ENCODE measurements at places on chromosomes 1 and 21.

GRCh38 chr1:17581389-17582123 is 42.1 kb downstream of the ARHGEF10L start:
- no peak for DNase-seq

DNA sequence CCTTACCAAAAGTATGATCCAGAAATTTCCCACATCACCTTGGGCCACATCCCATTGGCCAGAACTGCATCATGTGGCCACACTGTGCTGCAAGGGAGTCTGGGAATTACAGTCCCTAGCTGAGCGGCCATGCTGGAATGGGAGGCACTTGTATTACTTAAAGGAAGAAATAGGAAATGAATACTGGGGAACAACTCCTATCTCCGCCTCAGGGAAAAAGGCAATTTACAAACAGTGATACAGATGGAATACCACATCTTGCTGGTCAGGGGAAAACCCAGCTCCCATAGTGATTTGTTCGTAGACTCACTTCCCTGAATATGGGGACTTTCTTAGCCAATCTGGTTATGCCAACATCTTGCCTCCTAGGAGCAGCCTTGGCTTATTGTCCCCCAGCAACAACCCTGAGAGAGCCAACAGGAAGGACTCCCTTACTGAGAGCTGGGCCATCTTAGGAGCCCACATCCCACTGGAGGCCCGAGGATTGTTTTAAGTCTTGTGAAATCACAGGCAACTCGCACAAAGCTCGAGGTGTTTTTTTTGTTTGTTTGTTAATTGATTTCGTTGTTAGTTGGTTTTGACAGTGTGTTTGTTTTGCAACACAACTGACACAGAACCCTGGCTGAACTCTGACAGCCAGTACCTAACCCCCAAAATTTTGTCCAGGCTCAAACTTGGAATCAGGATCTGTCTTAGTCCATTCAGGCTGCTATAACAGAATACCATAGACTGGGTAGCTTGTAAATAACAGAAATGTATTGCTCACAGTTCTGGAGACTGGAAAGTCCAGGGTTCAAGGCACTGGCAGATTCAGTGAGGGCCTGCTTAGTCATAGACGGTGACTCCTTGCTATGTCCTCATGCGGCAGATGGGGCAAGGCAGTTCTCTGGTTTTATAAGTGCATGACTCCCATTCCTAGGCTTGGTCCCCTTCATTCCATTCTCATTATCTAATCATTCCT is 14.9 kb downstream of the CDA start:
- DNase-seq = peak; percentile 60

DNA sequence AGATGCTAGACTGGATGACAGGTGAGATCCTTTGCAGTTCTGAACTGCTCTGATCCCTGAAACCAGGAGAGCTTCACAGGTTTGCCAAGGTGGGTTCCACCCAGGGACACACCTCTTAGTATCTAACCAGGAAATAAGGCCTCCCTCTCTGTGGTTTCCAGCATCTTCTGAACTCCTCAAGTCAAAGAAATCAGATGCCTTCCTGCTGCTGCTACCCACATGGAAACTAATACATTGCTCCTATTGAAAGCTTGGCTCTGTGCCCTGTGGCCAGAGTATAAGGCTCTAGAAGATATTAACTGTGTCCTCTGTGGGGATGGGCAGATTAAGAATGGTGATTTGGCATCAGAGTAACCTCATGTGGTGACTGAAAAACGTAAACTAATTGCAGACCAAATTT is 75.0 kb upstream of the MRPS6 start:
- DNase-seq = no peak

DNA sequence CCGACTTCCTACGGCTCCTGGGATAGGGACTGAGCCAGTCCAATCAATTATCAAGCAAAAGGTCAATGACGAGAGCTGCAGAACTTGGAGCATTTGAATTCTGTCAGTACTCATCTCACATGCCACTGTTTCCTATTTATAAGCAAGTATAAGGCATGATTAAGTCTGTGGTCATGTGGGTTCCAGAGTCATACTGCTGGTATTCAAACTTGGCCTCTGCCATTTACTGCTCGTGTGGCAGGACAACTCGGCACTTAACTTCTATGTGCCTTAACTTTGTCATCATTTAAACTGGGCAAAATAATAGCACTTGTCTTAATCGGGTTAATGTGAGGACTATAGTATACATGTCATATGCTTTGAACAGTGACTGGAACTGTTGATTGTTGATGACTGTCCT is 44.9 kb upstream of the TNFSF18 start:
- DNase-seq = peak; percentile 46

DNA sequence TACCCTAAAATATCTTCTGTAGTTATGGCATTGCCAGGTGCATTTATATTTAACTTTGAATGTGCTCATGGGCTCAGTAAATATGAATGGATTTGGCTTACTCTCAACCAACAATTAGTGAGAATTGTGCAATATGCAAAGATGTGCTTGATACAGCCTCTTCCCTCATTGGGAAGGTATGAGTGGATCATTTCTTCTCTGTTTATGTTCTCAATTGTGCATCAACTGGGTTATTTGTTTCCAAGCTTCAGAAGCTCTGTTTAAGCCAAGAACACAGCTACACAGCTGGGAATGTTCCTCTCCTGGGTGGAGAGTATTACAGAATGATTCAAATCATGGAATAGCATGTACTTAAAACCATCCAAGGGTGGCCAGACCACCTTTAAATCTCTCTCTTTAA is 17.6 kb upstream of the MAP1LC3C start:
- DNase-seq = no peak

GRCh38 chr1:115706587-115707425 is 61.7 kb downstream of the CASQ2 start:
- DNase-seq = peak; percentile 16

DNA sequence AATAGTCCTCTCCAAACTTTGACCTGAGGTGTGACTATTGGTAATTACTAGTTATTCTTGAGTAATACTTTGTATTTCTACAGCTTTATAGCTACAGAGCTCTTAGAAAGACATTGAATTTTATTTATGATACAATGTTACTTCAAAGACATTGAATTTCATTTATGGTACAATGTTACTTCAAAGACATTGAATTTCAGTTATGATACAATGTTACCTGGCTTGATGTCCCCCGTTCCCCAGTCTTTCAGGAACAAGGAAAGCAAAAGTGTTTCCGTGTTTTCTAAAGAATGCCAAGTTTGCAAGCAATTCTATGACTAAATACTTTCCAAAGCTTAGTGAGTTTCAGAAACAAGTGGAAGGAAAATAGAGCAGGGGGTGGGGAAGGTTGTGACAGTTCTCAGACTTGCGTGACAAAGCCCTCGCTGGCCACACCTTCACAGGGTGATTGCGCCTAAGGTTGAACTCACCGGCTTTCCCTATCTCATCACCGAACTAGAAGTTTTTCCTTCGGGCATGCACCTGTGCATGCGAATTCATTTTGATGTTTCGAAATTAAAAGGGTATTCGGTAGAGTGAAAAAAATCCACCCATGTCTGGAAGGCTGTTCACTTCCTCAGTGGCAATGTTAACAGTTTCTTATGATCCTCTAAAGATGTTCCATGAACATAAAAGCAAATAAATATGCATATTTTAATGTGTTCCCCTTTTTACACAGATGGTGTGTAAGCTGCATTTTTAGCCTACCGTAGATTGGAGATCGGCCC is 909 bp upstream of the PAXBP1 start:
- DNase-seq = no peak

DNA sequence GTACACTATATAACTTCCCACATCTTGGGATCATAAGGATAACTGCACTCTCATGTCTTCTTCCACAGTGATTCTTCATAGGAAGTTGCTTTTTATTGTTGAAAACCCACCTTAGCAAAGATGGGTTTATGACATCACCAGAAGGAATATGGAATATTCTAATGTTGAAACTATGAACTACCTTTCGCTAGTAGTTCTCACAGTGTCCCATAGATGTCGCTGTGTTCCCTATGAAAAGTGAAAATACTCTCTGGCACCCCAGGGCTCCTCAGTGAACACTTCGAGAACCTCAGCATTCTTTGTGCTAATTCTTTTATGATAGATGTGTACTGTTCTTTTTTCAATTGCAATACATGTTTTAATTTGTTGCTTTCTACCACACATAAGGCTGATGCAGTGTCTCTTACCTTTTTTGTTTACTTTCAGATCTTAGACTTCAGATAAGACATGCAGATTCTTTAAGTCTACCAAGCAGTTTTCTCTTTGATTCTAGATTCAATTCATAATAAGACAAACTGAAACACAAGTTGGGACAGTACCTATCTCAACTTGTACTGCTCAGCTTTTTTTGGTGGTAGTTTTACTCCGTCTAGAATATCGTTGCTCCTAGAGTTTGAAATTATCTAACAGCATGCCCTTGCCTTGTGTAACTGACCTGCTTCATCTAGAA is 90.8 kb downstream of the GTF2B start:
- DNase-seq = no peak

- DNase-seq = no peak
These were observed 58.1 kb downstream of the PRKACB start for GRCh38 chr1:84202126-84202525.

GRCh38 chr1:228871314-228872061 is 136.2 kb downstream of the RHOU start:
- no peak for DNase-seq

DNA sequence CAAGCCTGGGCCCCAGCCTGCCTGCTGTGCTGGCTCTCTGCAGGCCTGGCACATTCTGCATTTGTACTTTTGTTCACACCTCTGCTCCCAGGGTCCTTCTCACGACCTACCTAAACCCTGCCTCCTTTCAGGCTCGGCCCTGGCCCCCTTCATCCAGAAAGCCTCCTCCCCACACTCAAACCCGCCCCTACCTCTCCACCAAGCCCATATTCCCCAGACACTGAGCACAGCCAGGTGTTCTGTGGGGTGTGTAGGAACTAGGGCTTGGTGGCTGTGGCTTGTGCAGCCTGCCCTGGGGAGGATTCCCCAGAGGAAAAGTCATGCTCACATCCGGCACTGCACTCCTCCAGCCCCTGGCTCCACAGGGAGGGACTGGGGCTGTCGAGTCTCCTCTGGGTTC is 8.2 kb upstream of the MIXL1 start:
- no peak for DNase-seq

- DNase-seq = no peak
These were observed 8.7 kb downstream of the CAPZB start for GRCh38 chr1:19476450-19477190.

GRCh38 chr1:49102752-49103151 is 326.1 kb upstream of the BEND5 start:
- DNase-seq = peak; percentile 68

GRCh38 chr21:45244799-45245340 is 42.8 kb downstream of the POFUT2 start:
- no peak for DNase-seq

DNA sequence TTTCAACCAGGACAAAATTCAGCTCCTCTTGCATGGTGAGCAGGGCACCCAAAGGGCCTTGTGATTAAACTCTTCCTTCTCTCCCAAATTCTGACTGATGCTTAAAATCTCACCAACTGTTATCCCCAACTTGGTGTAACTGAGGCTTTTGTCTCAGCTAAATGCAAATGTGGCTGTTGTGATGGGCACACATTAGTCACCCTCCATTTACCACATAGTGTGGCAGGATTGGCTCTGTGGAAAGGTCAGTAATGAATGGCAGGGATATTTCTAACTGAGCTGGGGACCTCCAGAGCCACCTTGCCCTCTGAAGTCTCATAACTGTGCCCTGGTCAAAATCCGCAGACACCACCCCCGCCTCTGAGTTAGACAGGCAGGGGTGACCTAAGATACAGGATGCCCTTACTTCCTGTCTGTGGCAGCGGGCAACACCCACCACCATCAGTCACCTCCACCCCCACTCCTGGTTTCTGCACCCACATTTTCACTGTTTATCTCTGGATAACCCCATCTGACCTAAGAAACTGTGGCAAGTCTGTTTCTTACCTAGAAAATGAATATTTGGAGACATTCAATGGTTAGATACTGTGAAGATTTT is 25.4 kb upstream of the RGS16 start:
- DNase-seq = no peak

GRCh38 chr21:42229676-42230075 is 10.7 kb downstream of the ABCG1 start:
- no peak for DNase-seq

DNA sequence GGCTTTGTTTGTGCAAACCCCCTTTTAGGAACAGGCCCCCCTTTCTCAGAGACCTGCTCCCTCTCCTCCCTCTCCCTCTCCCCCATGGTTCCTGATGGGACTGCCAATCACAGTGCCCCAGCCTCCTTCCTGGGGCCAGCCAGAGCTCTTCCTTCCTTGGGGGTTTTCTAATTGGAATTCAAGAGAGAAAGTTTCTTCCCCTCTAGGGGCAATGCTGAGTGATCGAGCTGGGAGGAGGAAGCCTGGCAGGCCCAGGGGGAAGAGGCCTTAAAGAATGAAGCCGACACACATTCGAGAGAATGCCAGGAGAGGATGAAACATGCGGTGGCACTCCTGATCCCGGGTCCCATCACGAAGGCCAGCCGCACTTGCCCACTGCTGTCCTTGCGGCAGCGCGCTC is 21.3 kb upstream of the COL16A1 start:
- DNase-seq = no peak

DNA sequence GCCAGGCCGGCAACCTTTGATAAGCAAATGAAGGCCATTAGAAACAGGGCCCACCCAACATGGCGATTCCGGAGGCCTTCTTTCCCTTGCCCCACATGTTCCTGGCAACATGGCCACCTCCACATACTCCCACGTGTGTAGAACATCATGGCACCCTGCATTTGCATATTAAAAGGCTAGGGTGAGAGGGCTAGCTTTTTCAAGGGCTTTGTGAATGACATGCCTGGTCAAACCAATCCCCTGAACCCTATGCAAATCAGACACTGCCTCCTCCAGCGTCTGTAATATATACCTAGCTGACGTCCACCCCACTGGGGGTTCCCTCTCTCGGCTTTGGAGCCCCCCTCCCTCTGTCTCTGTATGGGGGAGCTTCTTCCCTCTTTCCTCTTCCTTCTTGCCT is 1.6 kb downstream of the ADCY10 start:
- DNase-seq = no peak

- no peak for DNase-seq
These were observed 5.5 kb upstream of the TEDDM1 start for GRCh38 chr1:182406012-182406411.

DNA sequence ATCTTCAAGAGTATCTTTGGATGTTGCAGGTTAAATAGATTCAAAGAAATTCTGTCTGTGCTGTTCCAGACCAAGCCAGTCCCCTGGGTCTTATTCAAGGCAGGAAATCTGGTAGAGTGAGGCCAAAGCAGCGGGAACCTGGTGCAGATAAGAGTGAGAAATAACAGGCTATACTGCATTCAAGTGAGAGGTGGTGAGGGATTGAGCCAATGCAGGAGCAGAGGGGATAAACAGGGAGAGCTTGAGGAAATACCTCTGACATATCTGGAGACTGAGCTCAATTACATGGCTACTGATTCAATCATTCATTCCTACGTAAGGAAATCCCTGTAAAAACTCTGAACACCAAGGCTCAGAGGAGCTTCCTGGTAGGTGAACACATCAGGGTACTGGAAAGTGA is 17.2 kb upstream of the PSMA5 start:
- DNase-seq = no peak

- DNase-seq = no peak
These were observed 112.9 kb downstream of the ST6GALNAC3 start for GRCh38 chr1:76187436-76187835.

DNA sequence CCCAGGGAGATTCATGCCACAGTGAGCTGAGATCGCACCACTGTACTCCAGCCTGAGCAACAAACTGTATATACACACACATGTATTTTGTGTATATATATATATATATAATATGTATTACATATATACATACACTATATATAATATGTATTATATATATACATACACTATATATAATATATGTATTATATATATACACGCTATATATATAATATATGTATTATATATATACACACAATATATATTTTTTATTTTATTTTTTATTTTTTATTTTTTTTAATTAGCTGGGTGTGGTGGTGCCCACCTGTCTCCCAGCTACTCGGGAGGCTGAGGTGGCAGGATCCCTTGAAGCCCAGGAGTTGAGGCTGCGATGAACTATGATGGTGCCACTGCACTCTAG is 9.3 kb downstream of the TP73 start:
- DNase-seq = no peak
